ENCODE measurements at places on chromosomes 7 and 10. TPM values are rescaled to one million over a fixed set of nuclear protein-coding genes. Genes with fewer than 3 reads are reported as not detected.

DNA sequence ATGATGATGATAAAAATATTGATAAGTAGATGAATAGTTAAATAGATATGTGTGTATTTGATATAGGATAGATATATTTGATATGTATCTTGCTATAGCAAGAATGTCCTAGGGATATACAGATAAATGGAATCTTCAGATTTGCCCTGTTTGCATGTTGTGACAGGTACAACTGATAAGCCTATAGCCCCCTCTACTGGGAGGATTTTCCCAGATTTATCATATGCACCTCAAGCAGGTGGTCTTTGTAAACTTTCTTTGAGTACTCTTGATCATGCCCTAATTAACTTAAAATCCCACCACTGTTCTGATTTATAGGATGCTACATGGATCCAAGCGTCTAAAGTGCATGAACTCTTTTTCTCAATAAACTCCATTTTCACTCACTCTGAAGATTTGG lies 1050.7 kb downstream of the SORCS3 start:
- DNase-seq: no peak

DNA sequence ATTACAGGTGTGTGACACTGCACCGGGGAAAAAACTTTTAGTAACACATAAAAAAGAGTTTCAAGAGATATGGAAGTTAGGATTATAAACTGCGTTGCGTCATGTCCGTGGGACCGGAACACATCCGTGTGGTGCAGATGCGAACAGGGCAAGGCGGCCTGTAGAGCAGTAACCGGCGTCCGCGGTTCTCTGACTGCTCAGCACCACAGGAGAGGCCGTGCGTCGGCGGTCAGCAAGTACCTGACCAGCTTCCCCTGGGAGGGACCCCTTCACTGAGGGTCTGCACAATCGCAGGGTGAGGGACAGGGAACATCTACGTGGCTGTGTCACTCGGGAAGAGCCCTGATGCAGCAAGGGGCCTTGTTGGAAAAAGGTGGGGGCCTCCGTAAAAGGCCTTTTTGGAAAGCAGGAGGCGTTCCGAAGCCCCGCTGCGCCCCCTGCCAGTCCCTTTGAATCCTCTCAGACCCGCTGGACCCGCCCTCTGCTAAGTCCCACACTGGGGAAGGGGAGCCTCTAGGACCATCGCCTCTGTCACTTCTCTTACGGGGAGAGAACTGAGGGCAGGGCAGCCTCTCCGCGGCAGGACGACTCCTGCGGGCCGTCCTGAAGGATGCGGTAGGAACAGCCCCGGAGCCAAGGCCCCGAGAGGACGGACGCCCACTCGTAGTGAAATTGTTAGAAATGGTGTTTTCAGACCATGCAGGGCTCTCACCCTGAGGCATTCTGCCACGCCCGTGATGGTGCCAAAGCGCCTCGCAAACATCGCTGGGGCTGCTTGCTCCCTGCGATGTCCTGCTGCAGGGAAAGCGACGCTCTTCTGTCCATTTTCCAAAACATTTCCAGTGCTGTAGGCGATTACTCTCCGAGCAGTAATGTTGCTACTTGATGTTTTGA lies 771.6 kb upstream of the COBL start:
- no peak for DNase-seq

- DNase-seq: no peak
These were observed 51.0 kb downstream of the ORC5 start for GRCh38 chr7:104156842-104157277.

The PRF1 gene
- 3.7 TPM for total RNA-seq

DNA sequence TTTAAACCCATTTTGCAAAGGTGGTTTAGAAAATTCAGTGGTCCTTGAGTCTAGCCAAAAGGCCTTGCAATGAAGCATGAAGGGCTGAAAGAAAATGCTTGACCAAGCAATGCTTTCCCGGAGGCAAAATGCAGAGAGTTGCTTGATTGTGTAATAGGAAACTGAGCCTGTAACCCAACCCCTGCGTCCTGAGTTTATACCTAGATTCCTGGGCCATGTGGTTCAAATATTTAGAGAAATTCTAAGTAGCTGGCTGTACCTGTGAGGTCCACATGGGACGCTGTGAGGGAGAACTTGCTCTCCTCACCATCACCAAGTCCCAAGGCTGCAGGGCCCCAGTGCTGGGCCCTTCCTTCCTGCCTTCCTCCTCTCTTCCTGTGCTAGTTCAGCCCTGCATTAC lies 45.7 kb downstream of the CXCL12 start:
- no peak for DNase-seq

DNA sequence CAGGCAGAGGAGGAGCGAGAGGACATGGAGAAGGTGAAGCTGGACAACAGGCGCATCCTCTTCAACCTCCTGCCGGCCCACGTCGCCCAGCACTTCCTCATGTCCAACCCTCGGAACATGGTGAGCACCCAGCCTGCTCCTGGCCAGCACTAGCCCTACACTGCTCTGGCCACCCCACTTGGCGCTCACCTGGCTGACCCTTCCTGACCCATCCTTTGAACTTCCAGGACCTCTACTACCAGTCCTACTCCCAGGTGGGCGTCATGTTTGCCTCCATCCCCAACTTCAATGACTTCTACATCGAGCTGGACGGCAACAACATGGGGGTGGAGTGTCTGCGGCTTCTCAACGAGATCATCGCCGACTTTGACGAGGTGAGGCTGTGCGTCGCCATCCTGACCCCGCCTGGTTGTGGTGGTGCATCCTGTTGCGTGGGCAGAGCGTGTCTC lies 129.2 kb downstream of the ADCY1 start:
- no peak for DNase-seq

DNA sequence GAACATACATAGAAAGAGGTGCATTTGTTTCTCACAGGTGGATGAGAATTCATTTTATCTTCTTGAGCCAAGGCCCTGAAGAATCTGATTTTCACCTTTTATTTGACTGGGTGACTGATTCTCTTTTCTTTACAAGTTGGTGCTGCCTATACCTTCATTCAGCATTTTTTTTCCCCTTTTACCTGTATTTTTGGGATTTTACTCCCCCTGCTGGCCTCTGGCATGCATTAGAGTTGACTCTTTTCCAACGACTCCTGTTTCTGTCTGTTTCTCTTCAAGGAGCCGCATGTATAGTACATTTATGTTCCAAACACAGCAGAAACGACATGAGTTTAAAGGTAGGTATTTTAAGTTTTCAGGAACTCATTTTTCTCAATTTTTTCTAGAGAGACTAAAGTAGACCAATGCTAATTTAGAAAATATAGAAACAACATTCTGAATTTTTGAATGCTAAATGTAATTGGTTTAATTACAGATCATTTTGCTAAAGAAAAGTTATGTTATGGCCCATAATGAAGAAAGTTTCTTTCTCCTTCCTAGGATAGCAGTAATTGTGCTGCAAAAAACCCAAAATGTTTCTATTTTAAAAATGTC lies 149.8 kb upstream of the HDAC9 start:
- DNase-seq: no peak

- no peak for DNase-seq
These were observed 654 bp downstream of the ALKBH4 start for GRCh38 chr7:102463841-102464576.

The DGKI gene
- total RNA-seq: 10.3 TPM

GRCh38 chr7:22121702-22122474 lies 176.2 kb upstream of the CDCA7L start:
- DNase-seq: no peak

The GIMAP5 gene
- 55.0 TPM for total RNA-seq

The SUN1 gene
- 205 TPM for total RNA-seq

DNA sequence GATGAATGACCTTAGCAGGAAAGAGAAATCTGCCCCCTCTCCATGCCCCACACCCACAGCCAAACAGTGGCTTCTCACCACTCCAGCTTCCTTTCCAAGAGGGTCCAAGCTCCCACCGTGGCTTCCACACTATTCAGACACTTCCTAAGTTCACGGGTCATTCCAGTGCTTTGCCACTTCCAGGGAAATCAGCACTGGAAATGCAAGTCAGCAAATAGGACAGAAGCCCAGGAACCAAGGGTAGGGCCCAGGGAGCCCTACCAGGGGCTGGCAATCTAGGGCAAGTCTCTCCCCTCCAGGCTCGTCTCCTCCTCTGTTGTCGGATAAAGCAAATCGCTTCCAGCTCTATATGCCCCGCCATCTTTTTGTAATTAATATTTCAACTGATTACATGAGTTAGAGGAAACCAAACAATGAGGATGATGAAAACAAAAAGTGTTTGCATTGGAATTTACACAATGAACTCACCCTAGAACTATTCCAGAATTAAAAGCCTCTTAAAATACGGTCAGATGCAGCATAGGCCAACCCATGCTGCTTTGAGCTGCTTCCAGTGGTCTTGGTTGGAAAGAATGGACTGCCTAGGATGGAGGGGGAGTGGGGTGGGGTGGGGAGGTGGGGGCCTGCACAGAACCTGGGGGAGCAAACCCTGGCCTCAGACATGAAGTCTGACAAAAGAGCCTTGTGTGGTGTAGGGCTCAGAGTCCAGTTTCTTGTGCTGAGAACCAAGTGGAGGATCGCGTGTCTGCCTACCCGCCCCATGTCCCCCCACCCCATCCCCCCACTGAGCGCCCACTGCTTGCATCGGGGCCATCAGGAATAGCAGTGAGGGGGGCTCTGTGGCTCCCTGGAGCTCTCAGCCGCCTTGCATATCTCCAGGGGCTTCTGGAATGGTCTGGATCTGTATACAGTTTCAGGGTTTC lies 74.6 kb upstream of the CPXM2 start:
- DNase-seq: no peak

The VAX1 gene
- not detected for total RNA-seq

The TRPV5 gene
- total RNA-seq: not detected

The CPXM2 gene
- 348 TPM for total RNA-seq

- no peak for DNase-seq
These were observed 114.4 kb upstream of the AOAH start for GRCh38 chr7:36838616-36839225.

The RTKN2 gene
- total RNA-seq: not detected

GRCh38 chr7:156240532-156240931 lies 400.0 kb upstream of the RNF32 start:
- DNase-seq: no peak

The TMEM229A gene
- total RNA-seq: not detected

The LRIT1 gene
- not detected for total RNA-seq

The C10orf143 gene
- not detected for total RNA-seq

DNA sequence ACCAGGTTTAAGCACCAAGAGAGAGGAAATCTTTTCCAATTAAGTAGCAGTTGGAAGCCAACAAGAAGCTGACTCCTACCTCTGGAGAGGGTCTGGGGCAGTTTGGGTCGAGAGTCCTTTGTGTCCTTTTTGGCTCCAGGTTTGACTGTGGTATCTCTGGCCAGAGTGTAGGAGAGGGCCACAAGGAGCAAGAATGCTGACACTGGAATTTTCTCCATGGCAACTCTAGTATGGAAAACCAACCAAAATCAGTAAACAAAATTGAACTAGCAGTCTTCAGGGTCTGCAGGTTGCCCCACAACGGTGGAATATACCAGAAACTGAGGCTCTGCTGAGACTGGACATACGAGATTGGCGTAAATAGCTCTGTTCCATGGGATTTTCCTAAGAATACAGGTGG lies 3.2 kb downstream of the AGR2 start:
- no peak for DNase-seq

- DNase-seq: no peak
These were observed 58.7 kb downstream of the AOC1 start for GRCh38 chr7:150910996-150911422.

- DNase-seq: no peak
These were observed 40.2 kb upstream of the IFRD1 start for GRCh38 chr7:112410092-112410491.

DNA sequence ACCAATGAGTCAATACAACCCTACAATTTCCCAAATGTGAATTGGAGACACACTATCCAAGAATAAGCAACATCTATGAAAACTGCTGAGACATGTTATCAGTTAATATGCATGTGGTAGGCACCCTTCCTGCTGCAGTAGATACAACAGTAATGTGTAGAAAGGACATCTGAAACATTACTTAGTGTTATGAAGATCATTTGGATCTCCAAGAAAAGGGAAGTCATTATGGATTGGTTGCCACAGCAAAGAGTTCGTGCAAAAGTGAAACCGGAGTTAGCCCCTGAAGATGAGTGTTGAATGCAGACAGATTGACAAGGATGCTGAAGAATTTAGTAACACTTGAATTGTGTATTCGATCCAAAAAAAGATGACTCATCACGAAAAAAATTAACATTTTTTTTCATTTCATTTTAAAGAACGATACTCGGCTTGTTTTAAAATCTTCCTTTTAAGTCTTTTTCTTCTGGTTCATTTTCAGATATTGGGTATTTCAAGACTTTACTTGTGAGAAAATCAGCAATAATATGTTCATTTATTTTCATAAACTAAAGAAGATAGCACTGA lies 322.4 kb upstream of the KLF6 start:
- DNase-seq: no peak
